ENCODE measurements at places on chromosomes 2 and 18.

GRCh38 chr2:101234169-101234938, 18.3 kb upstream of the CNOT11 start:
- DNase-seq = no peak

DNA sequence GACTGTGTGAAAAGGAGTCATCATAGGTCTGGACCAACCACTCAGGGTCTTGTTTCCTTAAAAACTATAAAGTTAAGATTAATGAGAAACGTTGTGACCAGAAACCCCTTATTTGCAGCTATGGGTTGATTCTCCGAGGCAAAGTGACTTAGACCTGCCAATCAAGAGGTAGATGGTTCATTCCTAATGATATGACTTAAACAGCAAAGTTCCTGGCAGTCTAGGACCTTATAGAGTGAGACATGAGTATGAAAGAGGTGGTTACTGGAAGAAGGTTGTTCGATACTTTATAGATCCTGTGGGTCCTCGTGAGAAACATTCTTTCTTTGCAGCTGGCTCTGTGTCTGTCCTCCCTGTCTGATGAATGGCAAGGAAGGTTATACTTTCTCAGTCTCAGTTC, 8.0 kb downstream of the SFXN5 start:
- DNase-seq = no peak

DNA sequence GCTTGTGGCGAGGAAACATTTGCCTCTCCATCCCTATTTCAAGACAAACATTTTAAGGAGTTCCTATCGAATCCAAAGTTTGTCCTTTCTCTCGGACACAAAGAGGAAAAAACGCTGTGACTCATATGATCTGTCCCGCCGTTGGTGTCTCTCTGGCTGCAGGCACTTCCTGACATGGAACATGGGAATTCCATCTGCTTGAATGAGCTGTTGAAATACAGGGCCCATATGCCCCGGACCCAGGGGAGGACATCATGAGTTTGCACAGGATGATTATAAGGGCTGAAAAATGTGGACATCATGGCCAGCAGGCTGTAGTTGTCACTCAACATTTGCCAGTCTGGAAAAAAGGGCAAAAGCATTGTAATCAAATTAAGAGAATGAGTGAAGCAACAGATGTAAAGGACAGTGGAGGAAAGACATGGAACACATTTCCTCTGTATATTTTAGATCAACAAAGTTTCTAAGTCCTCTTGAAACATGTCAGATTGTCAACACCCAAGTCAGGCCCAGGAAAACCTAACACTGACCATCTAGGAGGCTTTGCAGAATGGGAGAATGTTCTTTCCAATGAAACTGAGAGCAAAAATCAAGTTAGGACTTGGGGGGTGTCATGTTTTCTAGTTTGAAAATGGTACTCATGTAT, 103.2 kb upstream of the SMIM21 start:
- no peak for DNase-seq

DNA sequence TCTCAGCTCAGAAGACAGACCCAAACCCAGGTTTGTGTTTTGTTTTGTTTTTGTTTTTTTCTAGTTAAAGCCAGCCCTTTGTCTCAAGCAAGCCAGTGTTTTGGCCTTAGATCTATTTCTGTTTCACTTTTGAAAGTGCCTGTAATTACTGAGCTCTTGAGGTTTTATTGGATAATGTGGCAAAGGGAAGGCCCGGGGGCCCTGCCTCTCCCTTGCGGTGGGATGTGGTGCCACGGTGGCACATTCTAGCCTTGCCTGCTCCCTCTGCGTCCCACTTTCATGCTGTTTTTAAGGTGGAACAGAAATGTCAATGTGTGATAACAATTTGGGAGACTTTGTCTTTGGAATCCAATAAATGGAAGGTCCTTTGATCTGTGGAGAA, 2.5 kb downstream of the HPCAL1 start:
- peak; percentile 35 for DNase-seq

DNA sequence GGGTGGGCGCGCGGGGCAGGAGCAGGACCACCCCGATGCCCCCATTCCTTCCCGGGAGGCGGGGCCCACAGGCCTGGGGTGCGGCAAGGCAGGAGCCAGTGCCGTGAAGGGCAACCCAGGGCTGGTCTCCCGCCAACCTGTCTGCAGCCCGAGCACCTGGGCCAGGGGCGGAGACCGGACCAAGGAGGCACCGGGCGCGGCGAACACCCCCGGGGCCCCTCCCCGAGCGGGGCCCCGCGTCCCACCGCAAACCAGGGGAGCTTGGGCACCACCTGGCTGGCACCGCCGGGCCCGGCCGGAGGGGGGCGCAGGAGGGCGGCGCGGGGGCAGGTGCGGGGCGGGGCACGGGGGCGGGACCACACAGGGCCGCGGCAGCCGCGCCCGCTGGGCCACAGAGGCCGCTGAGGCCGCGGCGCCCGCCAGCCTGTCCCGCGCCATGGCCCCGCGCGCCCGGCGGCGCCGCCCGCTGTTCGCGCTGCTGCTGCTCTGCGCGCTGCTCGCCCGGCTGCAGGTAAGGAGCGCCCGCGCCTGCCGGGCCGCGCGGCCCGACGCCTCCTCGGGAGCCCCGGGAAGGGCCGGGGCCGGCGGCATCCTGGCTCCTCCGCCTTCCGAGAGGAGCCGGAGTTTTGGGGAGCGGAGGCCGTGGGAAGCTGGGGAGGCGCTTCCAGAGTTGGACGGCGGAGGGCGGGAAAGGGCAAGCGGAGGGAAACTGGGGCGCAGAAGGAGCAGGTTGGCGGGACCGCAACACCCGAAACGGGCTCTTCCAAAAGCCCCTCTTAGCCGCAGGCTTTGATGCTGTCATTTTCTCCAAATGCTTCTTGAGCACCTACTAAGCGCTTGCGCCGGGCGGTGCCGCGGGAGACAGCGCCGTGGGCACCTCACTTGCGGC, at the start of gene TNFRSF11A:
TNFRSF11A (plus strand) TSS at position 394 of the 889 bp plus-strand sequence; CDS start at position 437, 43 bp downstream.
- DNase-seq = peak; percentile 55

DNA sequence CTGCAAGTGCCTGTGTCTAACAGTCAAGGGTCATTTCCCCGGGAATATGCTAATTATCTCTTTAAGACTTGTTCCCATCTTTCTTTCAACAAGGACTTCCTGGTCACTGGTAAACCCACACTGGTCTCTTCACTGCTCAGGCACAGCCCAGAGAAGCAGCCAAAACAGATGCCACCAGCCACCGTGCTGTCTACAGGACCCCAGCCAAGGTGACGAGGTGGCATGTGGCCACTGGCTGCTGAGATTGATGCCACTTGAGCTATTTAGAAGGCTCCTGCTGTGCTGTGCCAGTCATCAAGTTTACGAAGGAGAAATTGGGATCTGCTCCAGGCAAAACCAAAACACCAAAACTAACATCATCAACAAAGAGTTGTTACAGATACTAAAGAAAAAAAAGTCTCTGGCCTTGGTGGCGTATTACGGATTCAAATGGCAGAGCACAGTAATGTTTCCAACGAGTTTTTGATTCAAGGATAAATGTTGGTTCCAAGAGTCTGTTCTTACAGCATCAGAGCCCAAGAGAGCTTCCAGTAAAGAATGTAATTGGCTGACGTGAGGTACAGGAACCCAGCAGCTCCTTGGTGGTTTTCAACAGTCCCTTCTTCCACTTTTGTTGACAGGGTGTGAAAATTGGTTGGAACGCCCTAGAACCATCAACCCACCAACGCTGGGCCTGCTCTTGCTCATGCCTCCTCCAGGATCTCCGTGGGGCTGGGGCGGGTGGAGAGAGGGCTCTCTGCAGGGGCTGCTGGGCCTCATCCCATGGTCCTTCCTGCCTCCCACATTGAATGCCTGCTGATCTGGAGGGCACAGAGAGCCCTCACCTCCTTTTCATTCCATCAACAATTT, 63.7 kb upstream of the ZCCHC2 start:
- DNase-seq = no peak

DNA sequence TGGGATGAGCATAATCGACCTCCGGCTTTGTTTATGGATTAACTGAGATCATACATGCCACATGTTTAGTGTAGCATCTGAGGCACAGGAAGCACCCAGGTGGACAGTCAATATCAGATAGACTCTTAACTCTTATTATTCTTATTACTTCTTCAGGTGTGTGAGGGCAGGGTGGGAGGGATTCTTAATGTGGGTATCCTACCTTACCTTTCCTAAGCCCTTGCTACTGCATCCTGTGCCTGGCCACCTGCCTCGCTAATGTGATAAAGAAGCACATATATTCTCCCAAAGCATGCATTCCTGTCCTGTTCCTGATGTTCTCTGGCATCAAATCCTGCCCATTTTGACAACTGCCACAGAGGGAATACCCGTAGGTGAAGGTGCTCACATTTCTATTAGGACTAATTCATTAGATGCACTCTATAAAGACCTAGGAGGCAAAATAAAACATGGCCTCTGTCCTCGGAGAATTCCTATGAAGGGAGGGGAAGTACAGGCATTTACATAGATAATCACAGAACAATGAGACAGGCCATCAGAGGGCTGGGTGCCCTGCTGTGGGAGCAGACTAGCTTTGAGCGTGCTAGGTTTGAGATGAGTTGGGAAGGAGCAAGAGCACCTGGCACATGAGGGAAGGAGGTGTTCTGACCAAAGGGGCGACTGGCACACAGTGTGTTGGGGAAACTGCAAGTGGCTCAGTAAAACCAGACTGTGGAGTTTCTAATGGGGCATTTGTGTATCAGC, 19.5 kb upstream of the CELF4 start:
- DNase-seq = no peak

DNA sequence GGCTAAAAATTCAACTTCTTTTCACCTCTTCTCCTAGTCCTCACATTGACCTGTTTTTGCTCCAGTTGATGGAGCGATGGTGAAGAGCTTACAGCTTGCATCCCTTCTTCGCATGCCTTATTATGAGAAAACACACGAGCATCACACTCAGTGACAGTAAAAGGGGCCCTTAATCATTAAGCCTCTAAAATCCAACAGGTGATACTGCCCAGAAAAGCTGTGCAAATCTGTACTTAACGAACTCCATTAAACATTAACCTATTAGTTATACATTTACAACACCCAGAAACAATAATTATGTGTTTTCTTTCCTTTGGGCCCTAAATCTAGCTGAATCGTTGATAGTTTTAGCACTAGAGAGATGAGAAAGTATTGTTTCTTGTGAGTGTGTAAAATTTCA, 54.8 kb downstream of the LAMA1 start:
- DNase-seq = no peak

DNA sequence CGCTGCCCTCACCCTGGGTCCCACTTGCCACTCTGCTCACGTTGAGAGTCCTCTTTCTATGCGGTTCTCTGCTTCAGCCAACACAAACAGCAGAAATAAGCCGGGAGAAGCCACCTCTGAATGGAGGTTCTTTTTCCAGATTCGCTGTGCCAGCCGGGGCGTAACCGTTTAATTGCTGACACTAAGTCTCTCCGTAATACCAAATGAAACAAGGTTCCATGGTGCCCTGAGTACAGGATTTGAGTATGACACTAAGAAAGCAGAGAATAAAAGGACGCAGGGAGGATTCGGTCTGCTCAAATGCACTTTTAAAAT, 37.6 kb downstream of the CTIF start:
- no peak for DNase-seq

GRCh38 chr2:47560107-47560819, 157.3 kb downstream of the MSH2 start:
- DNase-seq = no peak

DNA sequence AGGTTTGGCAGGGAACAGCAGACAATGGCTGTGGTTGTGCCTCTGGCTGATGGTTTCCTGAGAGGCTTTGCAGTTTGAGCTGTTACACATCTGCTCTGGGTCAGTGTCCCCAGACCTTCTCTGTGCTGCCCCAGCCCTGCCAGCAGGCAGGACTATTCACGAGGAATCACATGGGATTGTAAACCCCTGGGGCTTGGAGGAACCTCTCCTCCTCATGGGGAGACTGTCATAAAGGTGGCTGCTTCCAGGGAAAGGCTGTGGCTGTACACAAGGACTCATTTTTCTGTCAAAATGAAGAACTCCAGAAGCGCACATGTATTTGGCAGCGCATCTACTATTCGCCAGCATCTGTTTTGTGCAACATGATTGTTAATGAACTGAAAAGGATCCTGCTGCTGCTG, 142.6 kb upstream of the CYP1B1 start:
- DNase-seq = no peak

DNA sequence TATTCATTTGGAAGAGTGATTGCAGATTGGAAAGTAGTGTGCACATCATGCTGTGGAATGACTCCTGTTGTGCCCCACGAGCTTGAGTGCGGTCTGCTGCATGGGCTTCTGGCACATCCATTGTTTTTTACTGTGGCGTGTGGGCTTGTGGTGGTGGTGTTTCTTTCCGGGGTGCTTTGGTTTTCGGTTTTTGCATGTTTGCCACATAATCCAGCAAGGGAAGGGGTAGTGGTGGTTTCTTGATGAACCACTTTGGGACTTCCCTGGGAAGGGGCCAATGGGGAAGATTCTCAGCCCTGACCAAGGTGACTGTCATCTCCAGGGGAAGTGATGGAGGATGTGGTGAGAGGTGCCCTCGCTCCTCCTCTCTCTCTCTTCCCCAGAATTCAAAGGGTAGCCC, 57.0 kb downstream of the COA5 start:
- DNase-seq = no peak

GRCh38 chr2:100640431-100641124, 77.8 kb downstream of the PDCL3 start:
- no peak for DNase-seq

DNA sequence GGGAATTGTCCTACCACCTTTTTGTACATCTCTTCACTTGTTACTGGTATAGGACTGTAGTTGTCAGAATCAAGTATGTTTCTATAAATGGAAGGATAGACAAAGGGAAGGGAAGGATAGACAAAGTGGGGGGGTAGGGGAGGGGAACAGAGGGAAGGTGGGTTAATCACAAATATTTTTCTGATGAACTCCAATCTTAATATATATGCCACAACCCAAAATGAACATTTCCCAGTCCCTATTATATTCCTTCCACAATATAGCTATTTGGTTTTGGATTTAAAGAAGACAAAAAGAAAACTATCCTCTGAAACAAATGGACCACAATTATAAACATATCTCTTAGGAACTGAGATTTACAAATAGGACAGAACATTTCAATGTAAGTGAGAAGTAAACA, 329.4 kb downstream of the EXOC6B start:
- no peak for DNase-seq

- DNase-seq = no peak
Measured at GRCh38 chr2:201432038-201432620, 19.1 kb downstream of the TRAK2 start.

DNA sequence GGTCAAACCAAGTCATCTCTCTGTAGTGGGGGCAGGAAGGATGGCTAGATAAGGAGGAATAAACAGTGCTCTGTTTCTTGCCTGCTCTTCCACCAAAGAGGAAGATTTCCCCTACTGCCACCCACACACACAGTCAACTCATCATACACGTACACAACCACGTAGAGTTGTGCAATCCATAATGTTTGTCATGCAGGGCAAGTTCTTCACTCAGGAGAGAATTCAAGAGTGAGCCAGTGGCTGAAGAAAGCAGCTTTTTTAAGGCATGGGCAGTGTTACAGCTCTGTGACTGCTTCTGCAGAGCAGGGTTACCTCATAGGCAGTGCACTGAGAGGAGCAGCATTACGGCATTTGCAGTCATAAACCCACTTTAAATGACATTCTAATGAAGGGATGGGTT, 283.0 kb downstream of the RND3 start:
- DNase-seq = no peak

DNA sequence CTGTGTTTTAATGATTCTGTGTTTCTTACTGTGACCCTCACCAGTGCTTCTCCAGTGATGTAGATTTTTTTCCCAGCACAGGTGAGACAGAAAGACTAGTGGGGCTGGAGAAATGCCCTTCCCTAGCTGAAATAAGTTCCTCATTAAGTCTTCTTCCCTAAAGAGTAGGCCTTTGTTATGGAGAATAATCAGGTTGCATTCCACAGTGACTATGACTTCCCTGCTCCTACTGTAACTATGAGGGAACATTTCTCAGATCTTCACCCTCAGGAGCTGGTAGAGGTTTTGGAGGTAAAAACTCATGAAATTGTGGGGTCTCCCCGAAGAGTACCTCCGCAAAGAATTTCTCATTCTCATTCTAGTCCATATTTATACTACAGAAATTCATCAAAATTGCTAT, 286.2 kb downstream of the GRB14 start:
- no peak for DNase-seq
